ENCODE measurements at places on chromosomes 3 and 15. TPM values are rescaled to one million over a fixed set of nuclear protein-coding genes. Genes with fewer than 3 reads are reported as not detected.
A peak's percentile ranks its signal among the peaks of the same experiment; 100 is the strongest.

Gene ASTE1
- total RNA-seq, result 2.5 TPM

GRCh38 chr15:64001148-64001547 is 45.1 kb downstream of the DAPK2 start:
- no peak for DNase-seq

Gene CYP1A1
- total RNA-seq, result not detected

- no peak for DNase-seq
Observed at GRCh38 chr3:104961851-104962250, 404.9 kb upstream of the ALCAM start.

- DNase-seq, result no peak
Observed at GRCh38 chr3:178022599-178022998, 513.6 kb upstream of the KCNMB2 start.

Gene CHRM5
- total RNA-seq, result not detected

GRCh38 chr3:134699141-134699711 is 48.4 kb upstream of the KY start:
- no peak for DNase-seq

Gene SCG5
- not detected for total RNA-seq

GRCh38 chr3:8266730-8267131 is 234.9 kb upstream of the LMCD1 start:
- no peak for DNase-seq

DNA sequence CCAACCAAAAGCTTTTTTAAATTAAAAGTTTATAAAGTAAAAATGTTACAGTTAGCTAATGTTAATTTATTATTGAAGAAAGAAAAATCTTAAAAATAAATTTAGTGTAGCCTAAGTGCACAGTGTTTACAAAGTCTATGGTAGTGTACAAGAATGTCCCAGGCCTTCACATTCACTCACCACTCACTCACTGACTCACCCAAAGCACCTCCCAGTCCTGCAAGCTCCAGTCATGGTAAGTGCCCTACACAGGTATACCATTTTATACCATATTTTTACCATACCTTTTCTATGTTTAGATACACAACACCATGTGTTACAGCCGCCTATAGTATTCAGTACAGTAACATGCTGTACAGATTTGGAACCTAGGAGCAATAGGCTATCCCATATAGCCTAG is 29.1 kb downstream of the SSR3 start:
- DNase-seq, result no peak

- no peak for DNase-seq
Observed at GRCh38 chr3:25594007-25594502, 70.7 kb downstream of the TOP2B start.

GRCh38 chr3:135736740-135737139 is 228.8 kb upstream of the PPP2R3A start:
- no peak for DNase-seq

DNA sequence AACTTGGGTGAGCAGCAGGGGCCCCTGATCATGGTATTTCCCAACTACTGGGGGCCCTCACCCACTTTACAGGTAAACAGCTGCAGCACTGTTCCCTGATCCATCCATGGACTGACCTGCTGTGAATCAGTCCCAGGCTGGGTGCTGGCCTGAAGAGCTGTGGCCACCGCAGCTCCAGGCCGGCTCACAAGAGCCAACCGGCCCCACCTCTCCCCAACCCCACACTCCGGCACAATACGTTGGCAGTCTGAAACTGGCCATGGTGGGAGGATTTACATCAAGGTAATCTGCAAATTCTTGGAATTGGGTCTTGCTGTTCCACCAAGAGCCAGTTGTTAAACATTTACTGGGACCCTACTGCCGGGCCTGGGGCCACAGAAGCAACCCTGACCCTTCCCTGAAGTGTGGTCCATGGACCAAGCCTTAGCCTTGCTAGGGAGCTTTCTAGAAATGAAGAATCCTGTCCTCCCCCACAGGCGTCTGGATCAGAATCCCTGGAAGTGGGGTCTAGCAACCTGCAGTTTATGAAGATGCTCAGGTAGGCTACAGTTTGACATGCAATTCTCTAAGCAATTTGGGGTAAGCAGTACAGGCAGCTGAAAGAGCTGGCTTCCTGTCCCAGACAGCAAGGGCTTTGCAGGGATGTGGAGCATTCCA is 3.7 kb downstream of the SLC6A20 start:
- no peak for DNase-seq

Gene SI
- total RNA-seq, result not detected

GRCh38 chr3:124347418-124347817 is 355.5 kb upstream of the ROPN1 start:
- DNase-seq, result no peak

DNA sequence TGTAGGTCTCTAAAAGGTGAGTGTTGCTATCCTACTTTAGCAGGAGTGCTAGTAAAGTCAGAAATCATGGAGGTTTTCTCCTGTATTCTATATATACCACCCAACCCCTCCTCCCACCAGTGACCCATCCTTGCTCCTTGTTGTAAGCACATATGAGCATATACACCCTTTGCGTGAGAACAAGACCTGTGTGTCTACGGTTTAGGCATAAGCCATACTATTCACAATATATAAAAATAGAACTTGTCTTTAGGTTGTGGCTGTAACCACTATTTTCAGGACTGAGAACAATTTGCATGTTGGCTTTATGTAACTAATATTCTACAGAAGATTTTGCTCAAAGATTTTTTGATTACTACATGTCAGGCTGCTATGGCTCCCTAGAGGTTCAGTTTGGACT is 59.1 kb upstream of the TOP2B start:
- no peak for DNase-seq

DNA sequence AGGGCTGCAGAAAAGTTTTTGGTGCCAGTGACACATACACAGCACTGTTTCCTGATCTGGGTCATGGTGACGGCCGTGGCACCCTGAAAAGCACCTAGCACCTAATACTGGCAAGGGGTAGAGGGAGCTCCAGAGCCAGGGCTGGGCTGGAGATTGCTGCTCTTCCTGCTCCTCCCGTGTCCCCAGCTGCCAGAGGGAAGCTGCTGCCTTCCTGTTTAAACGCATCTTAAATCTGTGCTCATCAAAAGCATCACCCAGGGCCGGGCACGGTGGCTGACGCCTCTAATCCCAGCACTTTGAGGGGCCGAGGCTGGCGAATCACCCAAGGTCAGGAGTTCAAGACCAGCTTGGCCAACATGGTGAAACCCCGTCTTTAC is 156.7 kb upstream of the MEF2A start:
- DNase-seq, result peak; percentile 85

Gene OCA2
- 0.52 TPM for total RNA-seq

Gene GABRR3
- not detected for total RNA-seq

Gene EIF5A2
- total RNA-seq, result 3.6 TPM

DNA sequence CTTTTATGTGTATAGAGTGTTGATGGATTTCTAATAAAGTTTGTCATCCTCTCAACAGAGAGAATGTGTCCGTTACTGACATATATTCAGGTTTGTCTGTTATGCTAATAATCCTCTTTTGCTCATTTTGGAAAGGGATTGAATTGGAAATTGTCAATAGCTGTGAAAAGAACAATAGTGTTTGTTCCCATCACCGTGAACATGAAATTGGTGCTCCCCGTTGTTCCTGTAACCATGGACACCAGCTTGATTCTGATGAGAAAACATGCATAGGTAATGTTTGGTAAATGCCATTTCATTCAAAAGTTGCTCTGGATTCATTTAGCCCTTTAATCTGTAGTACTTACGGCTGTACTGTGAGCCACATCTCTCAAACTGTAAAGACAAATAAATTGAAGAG is 707.0 kb upstream of the GOLIM4 start:
- DNase-seq, result no peak

DNA sequence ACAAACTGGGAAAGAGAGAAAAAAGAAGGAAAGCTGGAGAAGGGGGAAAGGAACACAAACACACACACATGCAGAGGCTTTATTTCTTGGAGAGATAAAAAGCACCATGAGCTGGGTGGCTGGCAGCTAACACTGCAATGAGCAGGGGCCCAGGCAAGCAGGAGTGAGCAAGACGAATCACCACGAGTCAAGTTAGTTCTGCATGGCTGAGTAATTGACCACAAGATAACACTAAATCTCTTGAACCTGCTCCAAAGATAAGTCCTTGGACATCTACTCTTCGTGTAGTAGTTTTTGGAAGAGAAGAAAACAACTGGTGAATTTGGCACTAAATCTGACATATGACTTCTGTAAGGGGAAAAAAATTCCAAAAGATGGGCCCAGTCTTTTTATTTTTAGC is 100.9 kb downstream of the MYO5A start:
- DNase-seq, result peak; percentile 32

DNA sequence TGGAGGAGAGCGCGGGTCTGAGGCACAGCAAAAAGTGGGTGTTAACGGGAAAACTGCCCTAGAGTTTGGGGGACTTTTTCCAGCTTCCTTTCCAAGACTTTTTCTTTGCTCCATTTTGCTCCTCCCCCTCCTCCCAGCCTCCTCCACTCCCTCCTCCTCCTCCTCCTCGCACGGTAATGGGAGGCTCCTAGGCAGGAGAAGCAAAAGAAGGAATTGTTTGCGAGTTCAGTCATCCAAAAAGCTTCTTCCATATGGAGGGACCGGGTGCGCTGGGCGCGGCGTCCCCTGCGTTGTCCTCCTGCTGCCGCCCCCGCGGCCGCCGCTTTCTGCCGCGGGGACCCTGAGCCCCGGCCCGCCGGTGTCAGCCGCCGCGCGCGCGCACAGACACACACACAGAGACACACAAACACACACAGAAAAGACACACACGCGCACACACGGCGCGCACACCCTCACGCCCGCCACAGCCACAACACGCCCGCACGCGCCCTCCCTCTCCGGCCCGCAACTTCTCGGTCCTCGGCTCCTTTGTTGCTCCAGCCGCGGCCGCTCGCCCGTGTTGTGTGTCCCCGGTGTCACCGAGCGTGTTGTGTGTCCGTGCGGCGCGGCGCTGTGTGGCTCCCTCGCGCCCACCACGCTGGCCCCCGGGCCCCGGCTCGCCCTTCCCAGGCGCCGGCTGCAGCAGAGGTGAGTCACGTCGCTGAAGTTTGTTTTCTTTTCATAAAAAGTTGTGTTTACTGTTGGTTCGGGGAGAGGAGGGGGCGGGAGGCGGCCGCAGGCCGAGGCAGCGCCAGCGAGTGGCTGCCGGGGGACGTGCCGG is at the start of gene BOC:
Gene BOC, plus strand, starts transcription at position 228 of the 820 bp plus-strand sequence. CDS start 38,246 bp downstream, outside the sequence.
- DNase-seq, result peak; percentile 43

Gene RBP2
- total RNA-seq, result not detected

Gene WDR49
- total RNA-seq, result not detected

- DNase-seq, result no peak
Observed at GRCh38 chr3:142210144-142210543, 15.2 kb downstream of the GK5 start.

Gene RBMS3
- total RNA-seq, result 23.5 TPM

- peak; percentile 76 for DNase-seq
Observed at GRCh38 chr3:64238971-64239667, 13.9 kb upstream of the PRICKLE2 start.

GRCh38 chr3:192382861-192383260 is 344.5 kb downstream of the FGF12 start:
- DNase-seq, result no peak

DNA sequence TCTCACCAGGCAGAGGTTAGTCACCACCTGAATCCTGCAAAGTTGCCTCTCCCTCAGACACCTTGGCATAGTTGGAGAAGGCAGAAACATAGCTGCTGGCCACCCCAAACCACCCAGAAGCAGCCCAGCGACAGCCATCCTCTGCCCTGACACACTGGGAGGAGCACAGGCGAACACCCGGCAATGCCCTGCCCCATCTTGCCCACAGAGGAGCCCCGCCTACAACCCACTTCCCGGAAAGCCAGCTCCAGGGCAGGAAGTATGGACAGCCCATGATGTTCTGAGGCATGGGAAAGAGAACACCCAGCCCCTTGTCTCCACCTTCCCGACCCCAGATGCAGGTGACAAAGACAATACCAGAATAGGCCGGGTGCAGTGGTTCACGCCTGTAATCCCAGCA is 12.6 kb upstream of the SHISA5 start:
- no peak for DNase-seq

- DNase-seq, result peak; percentile 86
Observed at GRCh38 chr3:45560281-45560971, 34.1 kb upstream of the LIMD1 start.

- DNase-seq, result peak; percentile 85
Observed at GRCh38 chr3:183537295-183537730, 18.2 kb downstream of the KLHL6 start.

- no peak for DNase-seq
Observed at GRCh38 chr3:171038342-171038741, 11.8 kb upstream of the SLC2A2 start.
